ENCODE measurements at places on chromosomes 6 and 20. TPM values are rescaled to one million over a fixed set of nuclear protein-coding genes. Genes with fewer than 3 reads are reported as not detected.

Gene CLPSL1
- not detected for total RNA-seq

DNA sequence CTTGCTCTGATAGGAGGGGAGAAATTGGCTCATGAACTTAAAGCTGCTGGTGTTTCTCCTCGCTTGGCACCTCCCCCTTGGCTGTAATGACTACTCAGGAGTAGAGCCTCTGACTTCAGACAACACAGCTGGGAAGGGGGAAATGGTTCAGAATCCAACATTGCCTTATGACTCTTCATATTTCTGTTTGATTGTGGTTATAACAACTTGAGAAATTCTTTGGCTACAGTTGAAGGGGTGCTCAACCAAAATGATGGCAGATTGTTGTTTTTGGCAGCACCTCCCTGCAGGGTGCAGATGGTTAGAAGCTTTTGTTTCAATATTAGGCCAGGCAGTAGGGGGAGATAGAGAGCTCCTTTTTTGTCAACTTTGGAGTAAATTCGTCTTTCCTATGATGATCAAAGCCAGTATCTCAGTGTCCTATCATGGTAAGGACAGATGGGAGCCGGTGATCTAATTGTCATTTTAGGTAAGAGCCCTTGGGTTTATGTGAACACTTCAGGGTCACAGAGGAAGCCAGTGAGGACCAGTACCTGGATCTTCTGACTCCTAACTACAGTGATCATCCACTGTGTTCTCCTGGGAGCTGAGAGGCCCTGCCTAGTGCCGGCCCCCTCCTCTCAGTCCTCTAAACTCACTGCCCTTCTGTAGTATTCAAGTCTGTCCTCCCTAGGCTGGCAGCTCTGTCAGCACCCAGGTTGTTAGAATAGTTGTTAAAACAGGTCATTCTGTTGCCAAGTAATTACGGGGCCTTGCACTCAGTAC is 39.9 kb downstream of the RPRD1B start:
- DNase-seq: no peak

- no peak for DNase-seq
These were observed 9.8 kb upstream of the HECA start for GRCh38 chr6:139124887-139125672.

DNA sequence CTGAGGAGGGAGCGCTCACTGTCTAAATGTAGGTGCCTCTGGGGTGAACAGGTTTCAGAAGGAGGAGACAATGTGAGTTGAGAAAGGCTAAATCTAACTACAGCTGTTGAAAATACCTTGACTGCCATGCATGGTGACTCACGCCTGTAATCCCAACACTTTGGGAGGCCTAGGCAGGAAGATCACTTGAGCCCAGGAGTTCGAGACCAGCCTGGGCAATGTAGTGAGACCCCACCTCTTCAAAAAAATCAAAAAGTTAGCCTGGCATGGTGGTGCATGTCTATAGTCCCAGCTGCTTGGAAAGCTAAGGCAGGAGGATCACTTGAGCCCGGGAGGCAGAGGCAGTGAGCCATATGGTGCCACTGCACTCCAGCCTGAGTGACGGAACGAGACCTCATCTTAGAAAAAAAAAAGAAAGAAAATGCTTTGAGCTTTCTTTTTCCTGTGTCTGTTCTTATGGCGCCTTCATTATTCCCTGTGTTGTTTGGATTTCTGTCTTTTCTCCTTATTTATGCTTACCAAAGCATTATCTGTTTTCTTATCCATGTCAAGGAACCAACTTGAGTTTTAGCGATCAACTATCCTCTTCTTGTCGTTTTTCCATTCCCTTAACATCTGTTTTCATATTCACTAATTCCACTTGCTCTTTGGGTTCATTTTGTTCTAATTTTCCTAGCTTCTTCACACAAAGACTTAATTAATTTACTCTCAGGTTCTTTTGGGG is 8.5 kb downstream of the SLC2A10 start:
- no peak for DNase-seq

DNA sequence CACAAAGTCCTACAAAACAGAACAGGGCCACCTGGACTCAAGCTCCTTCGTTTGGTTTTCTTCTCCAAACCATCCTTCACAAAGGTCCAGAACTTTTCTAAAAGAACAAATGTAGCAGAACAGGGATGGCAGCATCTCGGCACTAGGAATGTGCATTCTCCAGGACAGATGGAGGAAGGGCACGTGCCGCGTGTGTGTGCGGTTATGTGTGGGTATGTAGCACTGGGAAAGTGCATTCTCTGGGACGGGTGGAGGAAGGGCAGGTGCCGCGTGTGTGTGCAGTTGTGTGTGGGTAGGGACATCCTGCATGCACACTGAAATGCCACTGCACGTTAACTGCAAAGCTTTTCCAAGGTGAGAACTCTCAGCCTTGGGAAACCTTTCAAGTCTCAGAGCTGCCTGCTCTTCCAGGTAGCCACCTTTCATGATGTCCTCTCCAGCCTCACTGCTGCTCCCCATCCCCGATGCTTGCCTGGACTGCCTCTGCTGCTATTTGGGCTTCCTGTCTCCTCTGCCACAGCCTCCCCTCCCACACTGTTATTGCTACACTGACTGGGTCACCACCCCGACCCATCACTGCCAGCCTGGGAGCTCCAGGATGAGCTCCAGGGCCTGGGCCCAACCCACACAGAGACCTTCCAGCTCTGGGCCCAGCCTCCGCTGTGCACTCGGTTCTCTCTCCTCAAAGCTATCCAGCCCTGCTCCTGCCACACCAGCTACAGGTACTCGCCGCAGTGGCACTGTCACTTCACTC is 47.6 kb downstream of the EZR start:
- DNase-seq: no peak

DNA sequence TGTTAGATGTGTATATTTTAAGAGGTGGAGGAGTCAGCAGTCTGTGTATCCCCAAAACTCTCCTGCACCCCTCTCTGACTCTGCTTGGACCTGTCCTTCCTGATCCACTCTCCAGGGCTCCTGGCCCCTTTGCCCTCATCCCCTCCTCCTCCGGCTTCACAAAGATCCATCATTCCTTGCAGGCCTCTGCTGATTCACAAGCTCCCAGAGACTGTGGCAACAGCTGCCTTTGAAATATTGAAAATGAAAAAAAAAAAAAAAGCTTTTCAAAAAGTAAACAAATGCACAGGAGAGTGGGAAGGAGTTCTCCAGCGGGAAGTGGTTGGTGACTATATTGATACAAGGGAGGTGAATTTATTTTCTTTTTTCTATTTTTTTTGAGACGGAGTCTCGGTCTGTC is 330.2 kb upstream of the SULF2 start:
- DNase-seq: no peak

All from occipital lobe (tissue), 3 donors.